ENCODE measurements at places on chromosomes 5 and 9.

GRCh38 chr5:170053896-170054295 lies 51.8 kb upstream of the FOXI1 start:
- DNase-seq, result no peak

DNA sequence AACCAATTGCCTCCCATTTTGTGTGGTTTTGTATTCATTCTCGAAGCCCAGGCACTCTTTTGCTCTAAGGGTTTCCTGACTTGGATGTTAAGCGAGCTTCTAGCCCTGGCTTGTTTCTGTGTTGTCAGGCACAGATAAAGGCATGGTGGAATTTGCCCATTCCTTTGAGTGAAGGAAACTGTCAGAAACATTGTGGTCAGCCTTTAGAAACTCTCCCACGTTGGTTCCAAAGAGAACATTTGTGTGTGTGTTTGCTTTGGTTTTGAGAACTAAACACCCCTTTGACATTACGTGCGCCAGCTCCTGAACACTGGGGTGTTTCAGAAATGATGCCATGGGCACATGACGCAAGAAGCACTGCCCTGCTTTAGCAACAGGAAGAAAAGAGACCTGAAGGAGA lies 320.9 kb downstream of the NTRK2 start:
- peak; percentile 69 for DNase-seq

GRCh38 chr5:60797482-60798153 lies 46.5 kb downstream of the ELOVL7 start:
- no peak for DNase-seq

GRCh38 chr9:71760901-71761300 lies 7.4 kb downstream of the CEMIP2 start:
- no peak for DNase-seq

- DNase-seq, result no peak
Observed at GRCh38 chr5:39159811-39160490, 59.4 kb downstream of the FYB1 start.

Data from astrocyte of the cerebellum (primary cell).